ENCODE measurements at places on chromosomes 2 and 18. TPM values are rescaled to one million over a fixed set of nuclear protein-coding genes. Genes with fewer than 3 reads are reported as not detected.

Gene UGT1A7
- total RNA-seq: 3.6 TPM

Gene PDE1A
- 6.5 TPM for total RNA-seq

Gene SEPTIN10
- 121 TPM for total RNA-seq

Gene DNAH7
- 4.8 TPM for total RNA-seq

Gene RPS27A
- total RNA-seq: 636 TPM

Gene CFC1
- not detected for total RNA-seq

Gene CRYGA
- not detected for total RNA-seq

Gene C2orf66
- total RNA-seq: 0.48 TPM

Gene ZBTB7C
- total RNA-seq: 1.7 TPM

Gene THUMPD2
- 13.7 TPM for total RNA-seq

Data from umbilical cord (tissue), 2 donors.